Stimulated activated CD8-positive, alpha-beta memory T cell treated with anti-CD3 and anti-CD28 coated beads, Interleukin-2, amount 100 ng/mL, for 1 hour (primary cell): ENCODE measurements at places on chromosomes 3 and 15.

DNA sequence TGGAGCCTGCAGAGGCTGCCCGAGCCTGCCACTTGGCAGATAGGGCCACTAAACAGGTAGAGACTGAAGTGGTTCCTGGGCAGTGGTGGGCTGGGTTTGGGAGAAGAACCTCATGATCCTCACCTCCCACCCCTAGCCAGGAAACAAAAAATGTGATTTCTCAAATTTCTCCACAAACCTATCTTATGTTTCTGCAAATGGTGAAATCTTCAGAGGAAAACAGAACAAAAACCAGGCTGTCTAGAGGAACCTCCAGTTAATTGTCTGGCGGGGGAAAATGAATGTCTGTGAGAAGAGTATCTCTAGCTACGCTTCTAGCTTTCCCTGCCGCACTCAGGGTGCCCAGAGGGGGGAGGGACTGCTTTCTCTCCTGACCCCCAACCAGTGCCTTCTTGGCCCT, 55.9 kb downstream of the TRA2B start:
- DNase-seq, result no peak

DNA sequence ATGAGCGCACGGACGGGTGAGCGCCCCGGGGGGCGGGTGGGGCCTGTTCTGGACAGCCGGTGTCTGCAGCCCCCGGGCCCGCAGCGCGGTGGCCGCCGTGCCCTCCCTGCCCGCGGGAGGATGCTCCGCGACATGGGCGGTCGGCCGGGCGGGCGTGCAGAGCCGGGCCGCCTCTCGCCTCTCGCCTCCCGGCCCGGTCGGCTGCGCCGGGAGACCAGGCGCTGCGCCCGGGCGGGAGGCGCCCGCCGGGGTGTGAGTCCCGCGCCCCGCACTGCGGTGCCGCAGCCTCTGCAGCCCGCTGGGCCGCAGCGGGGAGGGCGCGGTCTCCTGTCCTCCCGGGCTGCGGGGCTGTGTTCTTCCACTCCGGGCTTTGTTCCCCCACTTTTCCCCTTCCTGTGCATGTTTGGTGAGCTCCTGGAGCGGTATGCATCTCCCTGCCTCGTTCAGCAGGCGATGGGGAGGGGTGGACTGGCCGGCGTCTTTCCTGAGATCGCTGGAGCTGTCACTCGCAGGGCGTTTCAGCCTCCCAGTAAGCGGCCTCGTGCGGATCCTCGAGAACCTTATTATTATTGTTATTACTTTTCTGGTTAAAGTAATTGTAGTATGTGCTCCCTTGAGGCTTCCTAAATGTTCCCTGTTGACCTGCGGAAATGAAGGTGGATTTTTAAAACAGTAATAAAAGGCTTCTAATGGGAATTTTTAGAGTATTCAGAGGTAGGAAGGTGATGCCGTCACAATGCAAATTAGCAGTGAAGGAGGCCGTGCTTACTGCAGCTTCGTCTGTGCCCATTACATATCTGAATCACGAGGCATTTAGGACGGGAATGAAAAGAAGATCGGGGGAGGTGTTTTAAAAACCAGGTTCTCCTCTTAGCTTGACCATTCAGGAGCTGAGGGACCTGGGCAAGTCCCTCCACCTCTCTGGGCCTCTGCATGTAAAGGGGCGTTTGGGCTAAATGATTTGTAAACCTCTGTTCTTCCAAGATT, 593 bp downstream of the TMOD2 start:
- no peak for DNase-seq

- no peak for DNase-seq
Observed at GRCh38 chr3:112187300-112187699, 54.3 kb upstream of the GCSAM start.

DNA sequence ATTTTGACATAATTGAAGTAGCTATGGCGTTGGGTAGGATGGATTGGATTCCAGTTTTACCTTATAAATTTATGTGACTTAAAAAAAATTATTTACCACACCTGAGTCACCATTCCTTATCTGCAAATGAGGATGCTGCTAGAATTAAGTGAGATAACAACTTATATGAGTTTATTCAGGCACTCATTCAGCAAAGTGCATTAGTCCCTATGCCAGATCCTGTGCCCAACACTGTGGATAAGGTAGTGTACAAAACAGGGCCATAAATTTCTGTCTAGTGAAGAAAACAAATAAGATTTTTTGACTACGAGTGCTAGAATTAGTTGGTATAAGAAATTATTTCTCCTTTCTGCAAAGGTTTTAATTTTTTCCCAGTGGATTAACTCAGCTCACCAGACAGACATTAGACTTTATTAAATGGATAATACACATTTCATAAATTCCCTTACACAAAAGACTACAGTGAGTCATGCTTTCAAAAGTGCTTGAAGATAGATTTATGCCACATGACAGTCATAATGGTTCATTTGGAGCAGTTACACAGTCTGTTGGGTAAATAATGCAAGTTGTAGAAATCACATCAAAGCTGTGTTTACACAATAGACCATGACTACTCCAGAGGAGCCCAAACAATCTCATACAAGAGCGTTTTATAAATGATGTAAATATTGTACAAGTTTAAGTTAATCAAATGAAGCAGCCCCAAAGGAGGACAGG, 129.9 kb upstream of the TGFBR2 start:
- DNase-seq, result no peak

DNA sequence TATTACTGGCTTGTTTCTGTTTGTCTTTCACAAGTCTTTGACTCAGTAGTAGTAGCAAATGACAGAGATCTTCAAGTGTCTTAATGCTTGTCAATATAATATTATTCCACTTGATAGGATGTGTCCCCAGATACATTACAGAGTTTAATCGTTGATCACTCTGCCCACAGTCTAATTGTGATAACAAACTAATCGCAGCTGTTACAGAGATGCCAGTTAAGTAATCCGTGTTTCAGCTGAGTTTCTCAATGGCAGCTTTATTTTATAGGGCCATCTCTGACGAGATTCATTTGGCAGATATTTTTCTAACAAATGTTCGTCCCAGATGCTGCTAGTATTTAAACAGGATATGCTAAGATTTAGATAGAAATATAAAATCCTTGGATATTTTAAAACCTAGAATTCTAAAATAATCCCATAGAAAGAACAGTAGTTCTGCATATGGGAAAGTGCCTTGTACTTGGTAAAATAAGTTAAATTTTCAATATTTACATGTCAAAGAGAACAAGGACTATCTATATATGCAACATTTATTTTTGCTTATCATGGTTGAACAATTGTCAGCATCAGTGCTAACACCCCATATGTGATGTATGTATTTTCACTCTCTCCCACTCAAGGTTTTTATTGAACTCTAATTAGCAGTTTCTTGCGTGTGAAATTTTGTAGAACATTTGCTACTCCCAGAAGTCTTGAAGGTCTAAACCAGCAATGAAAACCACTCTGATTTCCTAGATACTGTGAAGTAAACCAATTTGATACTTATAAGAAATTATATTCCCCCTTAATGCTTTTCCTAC, 185.5 kb downstream of the MBNL1 start:
- DNase-seq, result no peak

DNA sequence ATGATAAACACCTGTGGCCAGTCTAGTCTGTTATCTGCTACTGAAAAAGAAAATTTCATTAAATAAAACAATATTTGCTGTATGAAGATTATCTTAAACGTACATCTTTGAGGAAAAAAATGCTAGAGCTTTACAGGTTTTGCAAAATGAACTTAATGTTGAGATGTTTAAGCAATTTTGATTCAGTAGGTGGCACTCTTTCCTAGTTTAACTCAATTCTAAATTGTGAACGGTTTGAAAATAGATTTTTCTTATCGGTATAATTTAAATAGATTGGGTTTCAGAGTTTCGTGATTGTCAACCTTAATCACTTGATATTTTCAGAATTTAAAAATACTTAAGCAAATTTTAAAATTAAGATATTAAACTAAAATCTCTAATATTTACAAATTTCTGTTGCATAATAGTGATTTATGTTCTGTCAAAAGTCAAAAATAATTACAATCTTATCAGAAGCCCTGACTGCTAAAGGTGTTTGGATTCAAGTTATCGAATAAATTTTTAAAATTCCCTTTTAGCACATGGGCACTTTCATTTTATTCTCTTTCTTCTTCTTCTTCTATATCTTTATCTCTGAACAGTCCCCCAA, 7.0 kb upstream of the RNF111 start:
- no peak for DNase-seq

DNA sequence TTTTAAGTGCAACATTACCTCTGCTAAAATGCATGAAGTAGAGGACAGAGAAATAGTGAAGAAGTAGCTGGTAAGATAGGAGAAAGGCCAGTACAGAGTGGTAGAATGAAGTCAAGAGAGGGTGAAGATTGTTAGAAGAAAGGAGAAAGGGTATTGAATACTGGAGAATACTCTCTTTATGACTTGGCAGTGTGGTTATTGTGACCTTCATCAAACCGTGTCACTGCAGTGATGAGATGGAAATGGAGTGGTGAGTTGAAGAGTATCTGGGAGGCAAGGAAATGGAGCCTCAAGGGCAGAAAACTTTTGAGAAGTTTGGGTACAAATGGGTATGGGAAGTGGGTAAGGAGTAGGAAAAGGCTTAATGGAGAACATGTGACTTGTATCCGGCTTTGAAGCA, 24.7 kb downstream of the MINDY2 start:
- no peak for DNase-seq

- no peak for DNase-seq
Observed at GRCh38 chr3:122052968-122053367, 2.2 kb upstream of the CD86 start.

GRCh38 chr15:89291934-89292438, 42.6 kb downstream of the POLG start:
- DNase-seq, result no peak

DNA sequence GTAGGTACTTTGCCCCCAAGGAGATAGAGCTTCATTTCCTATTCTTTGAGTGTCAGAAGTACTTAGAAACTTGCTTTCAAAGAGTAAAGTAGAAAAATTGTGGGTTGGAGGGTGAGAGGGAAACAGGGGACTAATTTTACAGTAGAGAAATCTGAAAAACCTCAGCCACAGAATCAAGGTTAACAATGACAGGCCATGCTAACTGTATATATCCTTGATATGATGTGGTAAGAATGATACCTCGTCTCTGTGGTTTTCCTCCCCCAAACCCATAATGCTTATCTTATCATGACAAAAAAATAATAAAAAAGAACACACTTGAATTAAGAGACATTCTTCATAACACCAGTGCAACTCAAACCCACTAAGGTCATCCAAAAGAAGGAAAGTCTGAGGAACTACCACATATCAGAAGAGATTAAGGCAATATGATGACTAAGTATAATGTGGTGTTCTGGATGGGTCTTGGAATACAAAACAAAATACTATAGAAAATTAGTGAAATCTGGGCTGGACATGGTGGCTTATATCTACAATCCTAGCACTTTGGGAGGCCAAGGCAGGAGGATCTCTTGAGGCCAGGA, 360.4 kb downstream of the ULK4 start:
- no peak for DNase-seq

GRCh38 chr3:103657756-103658155, 1222.9 kb downstream of the ZPLD1 start:
- no peak for DNase-seq
